Fibroblast of mammary gland (primary cell): ENCODE measurements at places on chromosomes 12 and 14.
A peak's percentile ranks its signal among the peaks of the same experiment; 100 is the strongest.

- DNase-seq: peak; percentile 70
These were observed 57.7 kb downstream of the HMGA2 start for GRCh38 chr12:65881965-65882413.

GRCh38 chr12:51281202-51281924 is 11.1 kb upstream of the SMAGP start:
- DNase-seq: peak; percentile 47

DNA sequence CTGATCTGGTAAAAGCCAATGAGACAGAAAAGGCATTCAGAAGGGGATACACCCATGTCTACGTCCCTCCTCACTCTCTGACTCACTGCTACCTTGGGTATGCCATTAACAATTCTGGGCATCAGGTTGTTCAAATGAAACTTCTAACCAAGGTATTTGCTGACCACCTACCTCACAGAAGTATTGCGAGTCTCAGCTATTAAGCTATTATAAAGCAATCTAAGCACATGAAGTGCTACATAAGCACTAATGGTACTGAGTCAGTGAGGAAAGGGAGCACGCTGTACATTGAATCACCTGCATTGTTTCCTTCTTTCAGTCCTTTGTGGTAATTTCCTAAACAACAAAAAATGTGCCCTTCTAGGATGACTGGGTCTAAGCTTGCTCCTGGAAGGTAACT is 62.8 kb upstream of the CCDC91 start:
- no peak for DNase-seq

GRCh38 chr14:86858031-86858430 is 1135.0 kb downstream of the GALC start:
- no peak for DNase-seq

DNA sequence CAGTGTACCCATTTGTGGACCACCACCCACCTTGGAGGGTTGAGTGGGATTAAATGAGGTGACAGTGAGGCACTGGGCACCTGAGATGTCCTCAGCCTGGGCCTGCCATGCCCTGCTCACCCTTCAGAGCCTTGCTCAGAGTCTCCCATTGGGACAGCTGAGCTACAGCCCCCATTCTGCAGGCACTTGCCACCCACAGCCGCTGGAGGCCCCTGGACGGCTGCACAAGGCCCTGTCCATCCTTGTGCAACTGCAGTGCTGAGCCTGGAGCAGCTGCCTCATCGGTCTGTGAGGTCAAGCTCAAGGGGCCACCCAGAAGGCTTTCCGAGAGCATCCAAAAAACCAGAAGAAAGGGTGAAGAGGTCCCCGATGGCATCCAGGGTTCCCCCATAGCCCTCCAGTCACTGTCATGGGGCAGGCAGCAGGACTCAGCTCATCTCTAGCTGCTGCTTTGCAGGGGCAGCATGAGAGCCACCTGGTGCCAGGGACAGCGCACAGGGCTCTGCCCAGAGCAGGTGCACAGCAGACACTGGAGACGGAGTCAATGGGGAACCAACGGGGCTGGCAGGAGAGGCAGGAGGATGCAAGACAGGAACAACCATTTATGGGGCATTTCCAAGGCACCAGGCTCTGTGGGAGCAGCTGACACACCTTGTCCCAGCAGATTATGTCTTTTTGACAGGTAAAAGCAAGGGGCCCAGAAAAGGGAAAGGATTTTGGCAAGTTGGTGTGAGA is 84.6 kb downstream of the ARL6IP4 start:
- DNase-seq: no peak
